ENCODE measurements at places on chromosomes 11 and 22.

DNA sequence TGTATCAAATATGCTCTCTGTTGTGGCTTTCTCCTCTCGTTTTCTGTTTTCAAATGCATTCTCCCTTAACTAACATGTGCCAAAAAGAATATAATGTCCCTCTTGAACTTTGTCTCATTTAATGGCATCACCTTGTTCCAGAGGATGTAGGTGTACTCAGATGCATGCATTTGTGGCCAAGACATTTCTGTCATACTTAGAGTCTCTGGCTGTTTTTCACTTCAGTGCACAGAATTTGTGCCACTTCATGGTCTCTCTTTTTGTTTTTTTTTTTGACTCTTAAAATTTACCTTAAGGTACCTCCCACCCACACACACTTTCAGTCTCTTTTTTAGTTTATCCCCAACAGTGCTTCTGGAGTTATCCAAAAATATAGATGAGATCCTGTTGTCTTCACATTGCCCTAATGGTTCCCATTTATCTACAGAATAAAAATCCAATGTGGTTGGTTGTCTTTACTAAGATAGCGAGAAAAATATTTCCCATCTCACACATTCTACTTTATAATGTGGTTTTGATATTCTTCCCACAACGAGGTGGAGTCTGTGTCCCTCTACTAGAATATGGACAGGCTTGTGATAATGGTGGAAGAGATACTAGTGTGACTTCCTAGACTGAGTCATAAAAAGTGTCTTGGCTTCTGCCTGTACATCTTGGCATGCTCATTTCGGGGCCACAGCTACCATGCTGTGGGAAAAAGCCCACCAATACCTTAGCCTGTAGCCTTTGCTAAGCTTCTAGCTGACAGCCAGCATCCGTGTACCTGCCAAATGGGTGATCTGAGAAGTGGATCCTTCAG is 125.8 kb downstream of the DDX10 start:
- DNase-seq, result no peak

- no peak for DNase-seq
Observed at GRCh38 chr11:134410766-134411165, 1.3 kb downstream of the B3GAT1 start.

- no peak for DNase-seq
Observed at GRCh38 chr11:67238894-67239782, 27.1 kb upstream of the GRK2 start.

- DNase-seq, result no peak
Observed at GRCh38 chr11:57219021-57219627, 17.9 kb downstream of the APLNR start.

- no peak for DNase-seq
Observed at GRCh38 chr11:75371949-75372876, 20.8 kb upstream of the ARRB1 start.

DNA sequence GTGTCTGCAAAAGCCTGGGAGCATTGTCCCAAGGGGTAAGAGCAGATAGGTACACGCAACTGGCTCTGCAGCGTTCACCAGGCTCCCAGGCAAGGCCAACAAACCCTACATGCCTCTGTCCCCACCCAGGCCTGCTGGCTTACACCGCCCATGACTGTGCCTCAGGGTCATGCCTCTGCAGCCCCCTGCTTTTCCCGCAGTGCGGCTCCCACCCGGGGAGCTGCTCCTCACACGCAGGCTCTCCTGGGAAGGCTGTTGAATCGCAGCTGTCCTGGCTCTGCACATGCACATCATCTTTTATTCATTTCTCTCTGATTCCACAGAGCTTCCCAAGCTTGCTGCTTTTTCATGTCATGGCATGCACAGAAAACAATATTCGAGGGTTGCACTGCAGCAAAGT is 29.2 kb upstream of the B3GAT1 start:
- no peak for DNase-seq

DNA sequence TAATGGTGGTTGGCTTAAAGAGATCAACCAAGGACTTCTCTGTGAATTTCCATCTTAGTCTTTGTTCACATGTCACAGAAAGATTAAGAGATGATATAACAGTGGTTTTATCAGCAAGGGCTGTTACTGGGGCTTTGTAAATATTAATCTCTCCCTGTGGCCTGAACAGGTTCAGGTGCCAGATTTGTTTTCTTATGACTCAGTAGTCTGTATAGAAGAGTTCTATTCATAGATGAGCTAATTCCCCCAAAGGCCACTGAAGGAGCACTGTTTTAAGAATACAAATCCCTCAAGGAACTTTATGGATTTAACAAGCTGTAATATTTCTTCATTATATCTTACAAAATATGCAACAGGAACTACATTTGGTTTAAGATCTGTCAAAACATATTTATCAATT is 50.4 kb downstream of the TCP11L1 start:
- DNase-seq, result no peak

DNA sequence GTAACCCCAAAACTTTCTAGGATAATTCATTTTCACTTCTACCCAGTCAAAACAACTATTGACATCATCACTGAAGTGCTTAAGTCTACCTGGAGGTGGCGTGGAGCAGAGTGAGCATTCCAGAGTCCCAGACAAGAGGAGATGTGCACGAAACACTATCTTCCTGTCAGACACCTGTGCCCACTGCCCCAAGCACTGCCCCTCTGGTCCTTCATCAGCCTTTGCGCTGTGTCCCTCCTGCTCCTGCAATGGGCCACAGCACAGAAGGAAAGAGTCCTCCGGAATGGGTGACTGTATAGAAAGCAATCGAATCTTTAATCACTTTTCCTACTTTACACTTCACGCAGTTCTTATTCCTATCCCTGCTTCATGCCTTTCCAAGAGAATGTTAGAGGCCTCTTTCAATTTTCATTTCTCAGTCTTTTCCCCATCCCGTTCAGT is 512 bp upstream of the GRIA4 start:
- DNase-seq, result no peak

GRCh38 chr22:45131749-45132148 is 32.0 kb upstream of the NUP50 start:
- DNase-seq, result no peak

GRCh38 chr11:30422447-30423278 is 99.8 kb downstream of the ARL14EP start:
- DNase-seq, result no peak

- no peak for DNase-seq
Observed at GRCh38 chr11:5524756-5525155, 8.3 kb upstream of the UBQLNL start.

- peak; percentile 87 for DNase-seq
Observed at GRCh38 chr11:133945087-133945974, 11.4 kb downstream of the IGSF9B start.

GRCh38 chr22:19120829-19121630 is 1.2 kb downstream of the DGCR2 start:
- peak; percentile 50 for DNase-seq

GRCh38 chr11:123261345-123262106 is 66.5 kb upstream of the CLMP start:
- peak; percentile 72 for DNase-seq

GRCh38 chr11:31645747-31646146 is 136.2 kb downstream of the ELP4 start:
- DNase-seq, result no peak

- DNase-seq, result no peak
Observed at GRCh38 chr11:120273432-120273831, 33.5 kb downstream of the POU2F3 start.

- no peak for DNase-seq
Observed at GRCh38 chr11:35138606-35138942, 397 bp upstream of the CD44 start.

DNA sequence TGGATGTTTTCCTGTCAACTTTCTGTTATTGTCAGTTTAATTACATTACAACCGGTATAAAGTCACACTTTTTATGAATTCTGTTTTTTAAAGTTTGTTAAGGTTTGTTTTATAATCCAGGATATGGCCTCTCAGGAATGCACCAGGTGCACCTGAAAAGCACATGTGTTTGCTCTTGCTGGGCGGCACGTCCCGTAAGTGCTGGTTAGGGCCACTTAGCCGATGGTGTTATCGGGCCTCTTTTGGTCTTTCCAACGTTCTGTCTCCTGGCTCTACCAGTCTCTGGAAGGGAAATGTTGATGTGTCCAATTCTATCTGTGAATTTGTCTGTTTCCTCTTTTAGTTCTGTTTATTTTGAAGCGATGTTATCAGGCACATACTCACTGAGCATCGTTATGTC is 695.7 kb downstream of the BRD1 start:
- DNase-seq, result no peak

DNA sequence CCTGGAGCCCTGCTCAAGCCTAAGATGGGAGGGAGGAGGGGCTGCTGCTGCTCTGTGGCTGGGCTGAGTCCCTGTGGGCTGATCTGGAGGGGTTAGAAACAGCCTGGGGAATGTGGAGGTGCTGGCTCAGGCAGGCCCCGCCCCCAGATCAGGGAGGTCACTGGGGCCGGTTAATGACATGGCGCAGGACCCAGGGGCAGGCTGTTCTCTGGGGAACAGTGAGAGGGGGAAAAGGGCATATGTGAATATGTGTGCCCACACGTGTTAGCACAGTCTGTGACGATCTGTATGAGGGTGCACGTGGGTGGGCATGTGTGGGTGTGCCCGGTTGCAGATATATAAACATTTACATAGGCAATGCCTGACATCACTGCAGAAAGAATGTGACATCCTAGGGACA is 143.5 kb downstream of the MIAT start:
- DNase-seq, result no peak

DNA sequence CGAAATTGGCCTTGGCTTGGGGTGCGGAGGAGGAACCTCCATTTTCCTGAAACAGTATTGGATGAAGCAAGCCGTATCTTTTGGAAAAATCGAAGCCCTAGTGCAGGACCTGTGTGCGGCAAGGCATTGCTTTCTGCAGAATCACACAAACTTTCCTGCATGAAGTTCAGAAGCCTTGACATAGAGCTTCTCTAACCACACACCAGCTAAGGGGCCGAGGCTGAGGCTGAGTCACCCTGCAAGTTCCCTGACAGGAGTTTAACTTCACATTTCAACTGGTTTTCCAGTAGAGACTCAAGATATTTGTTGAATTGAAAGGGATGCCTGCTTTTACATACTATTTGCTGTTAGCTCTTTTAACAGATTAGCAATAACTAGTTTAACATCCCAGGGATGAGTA is 67.8 kb downstream of the TCF20 start:
- peak; percentile 69 for DNase-seq

DNA sequence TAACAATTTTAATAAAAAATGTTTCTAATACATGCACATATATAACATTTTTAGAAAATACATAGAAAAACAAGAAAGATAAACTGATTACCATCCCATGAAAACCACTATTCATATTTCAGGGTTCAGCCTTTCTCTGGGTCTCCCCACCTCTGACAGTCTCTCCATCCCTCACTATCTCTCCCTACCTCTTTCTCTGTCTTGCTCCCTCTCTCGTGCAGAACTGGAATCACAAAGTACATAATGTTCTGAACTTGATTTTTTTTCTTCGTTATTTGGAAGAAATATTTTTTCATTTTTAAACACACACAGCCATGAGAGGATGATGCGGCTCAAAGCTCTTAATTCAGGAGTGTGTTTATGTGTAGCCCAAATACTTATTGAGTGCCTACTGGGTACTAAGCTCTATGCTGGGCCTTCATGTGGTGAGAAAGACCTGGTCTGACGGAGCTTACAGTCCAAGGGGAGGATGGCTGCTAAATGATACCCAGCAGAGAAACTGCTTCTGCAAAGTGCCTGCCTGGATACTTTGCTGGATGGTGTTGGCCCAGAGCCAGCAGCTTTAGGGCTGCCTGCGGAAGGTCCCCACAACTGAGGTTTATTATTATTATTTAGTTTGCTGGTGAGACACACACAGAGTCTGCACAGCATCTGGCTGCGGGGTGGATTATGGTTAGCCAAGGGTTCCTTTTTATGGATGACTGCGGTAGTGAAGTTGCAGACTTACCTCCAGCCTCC is 42.6 kb downstream of the SC5D start:
- DNase-seq, result no peak

GRCh38 chr11:95682552-95682951 is 107.0 kb downstream of the FAM76B start:
- DNase-seq, result peak; percentile 34

GRCh38 chr11:9601876-9602199 is 28.4 kb downstream of the WEE1 start:
- DNase-seq, result no peak

- no peak for DNase-seq
Observed at GRCh38 chr11:8011371-8011770, 24.2 kb downstream of the EIF3F start.

- DNase-seq, result peak; percentile 19
Observed at GRCh38 chr22:20080776-20081654, 974 bp downstream of the DGCR8 start.

DNA sequence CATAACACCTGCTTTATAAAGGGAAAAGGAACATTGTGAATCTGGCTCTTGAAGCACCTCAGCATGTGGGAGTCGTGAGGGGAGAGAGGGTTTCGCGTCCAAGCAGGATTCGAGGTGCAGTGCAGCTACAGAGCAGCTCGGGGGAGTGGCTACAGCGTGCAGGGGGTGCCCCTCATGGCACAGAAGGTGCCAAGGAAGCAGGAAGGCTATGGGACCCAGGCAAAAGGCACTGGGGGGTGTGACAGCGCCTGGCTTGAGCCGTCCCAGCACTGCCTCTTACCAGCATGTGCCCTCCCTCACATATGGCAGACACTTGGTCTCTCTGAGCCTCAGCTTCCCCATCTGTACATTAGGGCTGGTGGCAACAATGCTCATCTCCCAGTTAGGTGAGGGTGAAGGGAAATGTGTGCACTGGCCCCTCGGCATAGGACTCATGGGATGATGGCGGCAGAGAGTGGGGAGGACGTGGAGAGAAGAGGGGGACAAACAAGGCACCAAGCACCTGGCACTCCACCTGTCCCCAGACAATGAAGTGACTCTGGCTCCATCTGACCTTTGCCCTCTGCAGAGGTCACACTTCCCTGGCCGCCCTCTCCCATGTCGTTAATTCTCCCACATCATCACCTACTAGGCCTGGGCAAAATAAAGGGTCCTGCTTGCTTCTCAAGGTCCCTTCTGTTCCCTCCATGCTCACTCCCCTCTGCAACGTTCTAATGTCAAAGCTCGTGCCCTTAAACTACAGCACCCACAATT is 10.4 kb downstream of the TNKS1BP1 start:
- DNase-seq, result no peak

DNA sequence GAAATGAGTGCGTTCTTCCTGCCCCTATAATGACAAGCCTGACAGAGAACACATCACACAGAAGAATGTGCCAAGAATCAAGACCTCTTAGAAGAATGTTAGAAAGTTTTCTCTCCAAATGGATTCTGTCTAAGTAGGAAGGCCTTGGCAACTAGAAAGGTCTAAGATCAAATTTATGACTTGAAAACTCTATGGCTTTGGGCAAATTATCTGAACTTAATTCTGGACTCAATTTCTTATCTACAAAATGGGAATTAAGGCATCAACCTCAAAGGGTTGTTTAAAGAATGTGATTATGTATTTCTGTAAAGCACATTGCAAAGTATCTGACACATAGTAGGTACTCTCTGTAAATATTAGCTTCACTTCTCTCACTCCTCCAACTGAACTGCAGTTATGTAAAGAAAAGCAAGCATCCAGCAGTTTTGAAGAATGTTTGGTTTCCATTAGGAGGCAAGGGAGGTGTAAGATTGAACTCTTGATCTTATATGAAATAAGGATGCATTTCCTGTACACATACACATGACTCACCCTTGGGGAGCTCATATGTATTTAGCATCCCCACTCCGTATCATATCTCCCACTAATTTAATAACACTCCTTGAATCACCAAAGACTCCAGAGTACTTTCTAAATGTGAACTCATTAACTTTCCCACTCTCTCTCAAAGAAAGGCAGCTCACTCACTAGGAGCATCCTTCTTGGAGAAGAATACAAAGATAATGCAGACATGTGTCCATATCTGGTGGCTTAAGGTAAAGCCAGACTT is 77.6 kb downstream of the ETS1 start:
- no peak for DNase-seq

- peak; percentile 23 for DNase-seq
Observed at GRCh38 chr11:122750049-122750448, 88.3 kb upstream of the CRTAM start.

GRCh38 chr11:8389029-8389996 is 125.6 kb upstream of the LMO1 start:
- DNase-seq, result no peak

Measured in CD4-positive, alpha-beta T cell treated with Interleukin-17A for 4 hours (primary cell).